ENCODE measurements at places on chromosomes 6 and 20.

- DNase-seq, result no peak
Measured at GRCh38 chr20:14062786-14063185, 67.5 kb downstream of the MACROD2 start.

- no peak for DNase-seq
Measured at GRCh38 chr6:54846243-54846856, at the start of gene FAM83B. Gene FAM83B (plus strand): TSS chr6:54846771. CDS start chr6:54870247, 23,476 bp downstream.

- no peak for DNase-seq
Measured at GRCh38 chr20:63952210-63952535, 4.0 kb downstream of the UCKL1 start.

DNA sequence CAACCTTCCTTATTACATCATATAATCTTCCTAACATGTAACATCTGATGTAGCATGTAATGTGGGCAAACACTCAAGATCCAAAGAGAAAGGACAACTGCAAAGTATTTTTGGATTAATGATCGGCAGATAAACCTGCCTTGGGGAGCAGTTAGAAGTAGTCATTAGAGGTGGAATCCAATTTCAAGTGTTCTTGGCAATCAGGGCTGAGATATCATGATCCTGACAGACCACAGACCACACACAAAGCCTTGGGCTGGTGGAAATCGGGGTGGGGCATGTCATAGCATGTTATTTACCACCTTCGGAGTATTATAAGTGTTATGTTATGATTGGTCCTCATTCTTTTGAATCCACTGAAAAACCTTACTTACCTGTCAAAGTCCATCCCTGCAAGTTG lies 16.3 kb downstream of the NCOA5 start:
- DNase-seq, result no peak

All from CD8-positive, alpha-beta T cell (primary cell).